Calu3 (cell line): ENCODE measurements at places on chromosomes 4 and X.

GRCh38 chr4:25569716-25570115 is 85.9 kb upstream of the SLC34A2 start:
- no peak for DNase-seq

- DNase-seq = no peak
Measured at GRCh38 chrX:112846187-112846586, 5.6 kb upstream of the AMOT start.

GRCh38 chrX:9997524-9997923 is 30.4 kb downstream of the CLDN34 start:
- DNase-seq = no peak

DNA sequence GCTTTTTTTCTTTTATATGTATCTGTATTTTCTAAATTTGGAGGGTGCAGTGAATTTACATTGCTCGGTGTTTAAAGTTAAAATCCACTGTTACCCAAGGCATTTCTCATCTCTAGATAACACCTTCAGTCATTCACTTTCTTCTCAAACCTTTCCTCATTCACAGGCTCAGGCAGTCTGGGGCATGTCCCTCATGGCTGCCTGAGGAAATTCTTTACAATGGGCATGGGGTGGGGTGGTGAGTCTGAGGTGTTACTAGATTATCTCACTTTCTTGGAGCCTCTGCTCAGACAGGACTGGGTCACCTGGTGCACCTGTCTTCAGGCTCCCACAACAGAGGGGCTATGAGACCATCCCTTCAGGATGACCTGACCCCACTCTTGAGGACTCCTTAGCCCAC is 17.4 kb downstream of the CCDC149 start:
- DNase-seq = no peak

DNA sequence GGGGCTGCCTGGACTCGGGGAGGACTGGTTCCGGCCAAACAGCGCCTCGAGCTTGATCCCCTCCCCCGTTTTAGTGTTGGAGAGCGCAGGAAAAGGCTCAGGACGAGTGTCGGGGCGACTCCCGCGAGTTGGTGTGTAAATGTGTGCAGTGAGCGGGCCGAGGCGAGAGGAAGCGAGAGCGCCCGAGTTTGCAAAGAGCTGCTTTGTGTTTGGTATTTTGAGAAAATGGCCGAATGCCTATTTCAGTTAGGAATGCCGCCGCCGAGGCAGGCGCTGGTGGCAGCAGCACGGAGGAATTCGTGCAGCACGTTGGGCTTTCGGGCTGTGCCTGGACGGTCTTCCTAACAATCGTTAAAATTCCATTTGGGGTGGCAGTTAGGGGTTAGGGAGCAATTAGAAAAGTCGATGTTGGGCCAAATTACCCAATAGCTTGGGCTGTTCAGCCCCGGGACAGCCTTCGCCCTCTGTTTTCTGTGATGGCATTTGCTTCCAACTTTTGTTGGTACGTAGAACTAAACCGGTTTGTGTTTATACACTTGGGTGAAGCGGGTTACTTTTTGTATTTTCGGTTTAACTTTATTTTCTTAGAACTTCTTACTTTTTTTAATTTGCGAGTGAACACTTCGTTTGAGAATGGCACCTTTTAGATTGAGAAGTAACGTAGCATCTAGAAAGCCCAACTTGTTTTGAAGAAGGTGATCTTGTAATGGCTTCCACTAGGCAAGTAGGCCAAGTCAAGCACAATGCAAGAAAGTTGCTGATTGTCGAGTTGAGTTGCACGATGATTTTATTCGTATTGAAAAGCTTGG is 1.6 kb downstream of the REST start:
- DNase-seq = peak; percentile 17

GRCh38 chr4:124433500-124433899 is 279.0 kb downstream of the ANKRD50 start:
- DNase-seq = no peak

DNA sequence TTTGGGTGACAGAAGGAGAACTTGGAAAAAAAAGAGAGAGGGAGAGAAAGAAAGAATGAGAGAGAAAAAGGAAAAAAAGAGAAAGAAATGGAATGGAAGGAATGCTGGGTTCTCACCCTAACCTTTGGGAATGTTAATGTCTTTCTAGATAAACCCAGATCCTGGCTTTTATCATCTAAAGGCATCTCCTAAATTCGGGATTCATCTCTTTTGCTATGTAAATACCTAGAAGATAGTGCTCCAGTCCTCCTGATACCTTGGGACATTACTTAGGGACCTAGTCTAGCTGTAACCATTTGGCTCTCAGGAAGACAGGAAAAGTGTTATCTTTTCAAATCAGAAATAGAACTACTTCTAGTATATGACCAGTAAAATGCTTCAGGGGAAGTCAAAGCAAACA is 15.8 kb upstream of the SPCS3 start:
- no peak for DNase-seq

GRCh38 chr4:87105101-87105845 is 115.1 kb downstream of the KLHL8 start:
- no peak for DNase-seq

DNA sequence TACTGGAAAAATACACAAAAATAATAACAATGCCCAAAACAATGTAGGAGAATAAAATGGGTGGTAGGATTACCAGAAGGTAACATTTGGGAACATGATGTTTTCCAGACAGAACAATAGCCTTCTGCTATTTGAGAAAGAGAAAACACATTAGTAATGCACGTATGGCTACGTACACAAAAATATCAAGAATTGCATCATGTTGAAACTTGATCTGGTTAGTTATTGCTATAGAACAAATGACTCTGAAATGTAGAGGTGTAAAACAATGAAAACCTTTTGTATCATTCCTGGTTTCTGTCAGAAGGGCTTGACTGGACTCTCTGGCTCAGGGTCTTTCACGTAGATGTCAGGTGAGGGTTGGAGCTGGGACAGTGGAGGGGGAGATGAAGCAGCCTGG is 1040.0 kb downstream of the FAT4 start:
- DNase-seq = peak; percentile 1

DNA sequence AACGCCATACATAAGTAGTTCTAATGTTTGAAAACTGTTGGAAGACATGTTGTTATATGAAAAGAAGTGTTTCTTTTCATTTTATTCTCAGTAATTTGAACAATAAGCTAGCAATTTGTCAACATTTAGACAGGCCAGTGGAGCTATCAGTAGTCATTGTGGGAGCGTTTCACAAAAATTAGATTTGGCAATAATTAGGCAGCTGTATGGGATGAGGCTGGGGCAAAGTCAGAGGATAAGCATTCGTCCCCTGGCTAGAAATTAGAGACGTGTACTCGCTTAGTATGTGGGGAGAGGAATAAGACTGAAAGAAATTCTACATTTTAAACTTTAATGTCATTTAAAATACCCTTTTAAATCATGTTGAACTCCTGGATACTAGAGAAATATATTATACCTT is 70.6 kb downstream of the TMEM144 start:
- DNase-seq = no peak

- DNase-seq = no peak
Measured at GRCh38 chrX:19659929-19660328, 144.6 kb upstream of the MAP3K15 start.

GRCh38 chr4:122810669-122811068 is 16.0 kb upstream of the FGF2 start:
- no peak for DNase-seq

DNA sequence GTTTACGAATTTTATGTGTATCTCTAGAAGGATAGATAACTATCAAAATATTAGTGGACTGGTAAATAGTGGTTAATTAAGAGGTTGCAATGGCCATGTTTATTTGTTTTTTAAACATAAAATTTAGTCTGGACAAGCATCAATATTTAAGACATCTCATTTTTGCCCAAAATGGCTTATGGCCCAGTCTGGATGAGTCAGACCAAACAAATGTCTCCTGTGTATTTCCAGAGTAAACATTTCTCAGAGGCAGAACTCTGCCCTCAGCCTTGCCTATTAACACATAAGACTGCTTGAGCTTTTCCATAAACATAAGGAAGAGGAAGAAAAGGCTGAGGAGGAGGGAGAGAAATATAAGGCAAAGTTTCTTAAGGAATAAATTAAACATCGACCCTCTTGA is 277.1 kb upstream of the DIAPH2 start:
- DNase-seq = peak; percentile 11
